ENCODE measurements at places on chromosomes 16 and 17.

DNA sequence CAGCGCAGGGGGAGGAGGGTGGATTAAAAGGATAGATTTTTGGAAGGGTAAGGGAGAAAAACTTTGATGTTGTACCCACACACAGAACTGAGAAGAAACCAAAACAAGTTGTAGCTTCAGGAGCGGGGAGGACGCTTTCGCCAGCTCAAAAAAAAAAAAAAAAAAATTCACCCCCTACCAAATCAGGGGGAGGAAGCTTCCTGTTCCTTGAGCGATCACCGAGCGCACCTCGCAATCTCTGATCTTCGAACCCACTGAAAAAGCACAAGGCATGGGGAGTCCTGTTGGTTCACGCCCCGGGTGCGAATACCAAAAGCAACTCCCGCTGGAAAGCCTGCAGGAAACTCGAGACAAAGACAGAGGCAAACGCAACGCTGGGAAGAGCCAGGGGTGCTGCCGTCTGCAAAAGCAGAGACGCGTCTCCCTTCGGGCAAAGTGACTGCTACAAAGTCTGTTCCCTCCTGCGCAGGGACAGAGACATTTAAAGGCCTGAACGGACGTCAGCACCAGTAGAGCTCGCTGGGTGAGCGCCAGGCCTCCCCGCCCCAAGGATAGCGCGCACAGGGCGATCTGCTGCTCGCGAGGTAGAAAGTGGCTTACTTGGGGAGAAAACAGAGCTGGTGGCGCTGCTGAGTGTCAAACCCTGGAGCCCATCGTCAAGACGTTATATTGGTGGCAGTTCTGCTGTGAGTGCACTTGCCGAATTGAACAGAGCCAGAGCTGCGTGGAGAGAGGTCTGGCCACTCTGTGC, 190.4 kb downstream of the USP22 start:
- DNase-seq: no peak

DNA sequence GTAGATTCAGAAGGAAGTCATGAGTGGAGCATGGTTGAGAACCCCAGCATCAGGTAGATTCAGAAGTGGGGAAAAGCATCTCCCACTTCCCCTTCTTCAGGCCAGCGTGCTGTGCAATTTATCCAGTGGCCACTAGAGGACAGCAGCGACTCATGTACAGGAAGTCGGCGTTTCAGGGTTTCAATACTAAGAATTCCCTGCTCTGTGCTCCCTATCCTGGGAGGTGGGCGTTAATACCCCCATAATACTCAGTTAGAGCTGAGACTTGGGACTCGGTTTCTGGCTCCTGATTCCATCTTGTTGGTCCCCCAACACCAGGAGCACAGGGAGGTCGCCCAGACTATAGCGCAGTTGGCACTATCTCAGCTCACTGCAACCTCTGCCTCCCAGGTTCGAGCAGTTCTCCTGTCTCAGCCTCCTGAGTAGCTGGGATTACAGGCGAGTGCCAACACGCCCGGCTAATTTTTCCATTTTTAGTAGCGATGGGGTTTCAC, 75.3 kb upstream of the AMZ2 start:
- DNase-seq: peak; percentile 36

- no peak for DNase-seq
Observed at GRCh38 chr17:79573196-79573896, 37.5 kb downstream of the RBFOX3 start.

GRCh38 chr17:78252701-78253635, 21.5 kb downstream of the TMEM235 start:
- no peak for DNase-seq

- DNase-seq: no peak
Observed at GRCh38 chr17:80456465-80457235, 19.8 kb downstream of the NPTX1 start.

- no peak for DNase-seq
Observed at GRCh38 chr16:68994324-68994723, 111.1 kb upstream of the HAS3 start.

- DNase-seq: no peak
Observed at GRCh38 chr16:12971241-12971640, 69.8 kb downstream of the SHISA9 start.

DNA sequence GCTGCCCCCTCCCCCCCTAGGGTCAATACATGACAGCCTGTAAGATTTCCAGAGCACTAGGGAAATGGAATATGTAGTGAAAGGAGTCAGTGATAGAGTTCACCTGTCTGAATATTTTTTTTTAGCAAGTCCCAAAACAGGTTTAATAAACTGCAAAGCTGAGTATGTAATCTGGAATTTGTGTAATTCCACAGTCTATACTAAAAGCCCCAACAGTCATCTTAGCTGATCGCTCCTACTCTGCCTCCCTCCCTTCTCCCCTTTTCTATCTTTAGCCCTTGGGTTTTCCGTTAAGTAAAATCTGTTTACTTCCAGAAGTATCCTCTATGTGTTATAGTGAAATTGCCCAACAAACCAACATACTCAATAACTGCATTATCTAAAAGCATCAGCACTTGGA, 3.5 kb downstream of the CDH13 start:
- DNase-seq: no peak

DNA sequence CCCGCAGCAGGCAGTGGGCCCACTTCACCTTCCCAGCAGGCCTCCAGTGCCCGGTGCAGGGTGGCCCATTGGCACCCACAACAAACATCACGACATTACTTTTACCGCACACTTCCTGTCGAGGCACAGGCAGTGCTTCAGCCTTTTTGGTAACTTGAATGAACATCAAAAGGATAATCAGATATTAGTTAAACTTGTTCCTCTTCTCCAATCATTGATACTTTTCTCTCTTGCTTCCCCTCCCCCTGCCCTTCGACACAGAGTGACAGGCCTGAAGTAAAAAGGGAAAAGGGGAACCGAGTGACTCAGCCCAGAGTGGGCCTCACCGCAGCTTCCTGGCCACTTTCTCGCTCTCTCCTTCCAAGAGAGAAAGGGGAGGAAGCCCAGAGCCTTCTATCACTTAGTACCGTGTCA, 507.0 kb downstream of the MAF start:
- no peak for DNase-seq

- no peak for DNase-seq
Observed at GRCh38 chr16:15775663-15776304, 81.0 kb downstream of the MYH11 start.

GRCh38 chr16:53964145-53964790, 260.3 kb downstream of the FTO start:
- DNase-seq: no peak

DNA sequence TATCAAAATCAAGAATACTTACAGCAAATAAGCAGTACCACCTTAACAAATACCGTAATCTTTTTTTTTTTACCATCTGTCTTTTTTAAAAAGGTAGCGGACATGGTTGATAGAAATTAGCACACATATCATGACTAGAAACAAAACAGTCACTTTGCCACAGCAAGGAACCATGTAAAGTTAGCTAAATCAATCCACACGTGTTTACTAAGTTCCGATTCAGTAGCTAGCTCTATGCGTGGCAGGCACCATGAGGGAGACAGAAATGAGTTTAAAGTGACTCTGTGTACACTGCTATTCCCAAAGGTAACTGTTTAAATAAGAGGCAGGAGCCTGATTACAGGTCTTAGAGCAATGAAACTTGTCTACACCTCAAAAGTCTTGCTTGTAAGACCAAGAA, 108.6 kb downstream of the XYLT1 start:
- DNase-seq: no peak

All from fibroblast of the conjunctiva (primary cell).